Stimulated activated CD8-positive, alpha-beta memory T cell treated with anti-CD3 and anti-CD28 coated beads, Interleukin-2, amount 100 ng/mL, for 1 hour (primary cell): ENCODE measurements at places on chromosomes 5 and 9.
A peak's percentile ranks its signal among the peaks of the same experiment; 100 is the strongest.

DNA sequence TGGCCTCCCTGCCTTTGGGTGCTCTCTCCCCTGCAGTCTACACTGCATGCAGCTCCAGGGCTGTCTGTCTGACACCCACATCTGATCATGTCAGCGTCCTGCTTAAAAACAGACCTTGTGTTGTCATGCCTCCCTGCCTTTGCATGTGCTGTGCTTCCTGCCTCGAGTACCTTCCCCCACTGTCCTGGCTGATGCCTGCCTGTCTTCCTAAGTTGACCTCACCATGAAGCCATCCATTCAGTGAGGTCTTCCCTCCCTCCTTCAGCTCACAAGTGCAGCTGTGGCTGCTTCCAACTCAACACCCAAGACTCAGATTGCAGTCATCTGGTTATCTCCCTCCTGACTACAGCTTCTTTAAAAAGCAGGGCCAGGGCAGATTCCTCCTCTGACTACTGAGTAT lies 5.5 kb downstream of the ANGPTL2 start:
- DNase-seq = no peak

DNA sequence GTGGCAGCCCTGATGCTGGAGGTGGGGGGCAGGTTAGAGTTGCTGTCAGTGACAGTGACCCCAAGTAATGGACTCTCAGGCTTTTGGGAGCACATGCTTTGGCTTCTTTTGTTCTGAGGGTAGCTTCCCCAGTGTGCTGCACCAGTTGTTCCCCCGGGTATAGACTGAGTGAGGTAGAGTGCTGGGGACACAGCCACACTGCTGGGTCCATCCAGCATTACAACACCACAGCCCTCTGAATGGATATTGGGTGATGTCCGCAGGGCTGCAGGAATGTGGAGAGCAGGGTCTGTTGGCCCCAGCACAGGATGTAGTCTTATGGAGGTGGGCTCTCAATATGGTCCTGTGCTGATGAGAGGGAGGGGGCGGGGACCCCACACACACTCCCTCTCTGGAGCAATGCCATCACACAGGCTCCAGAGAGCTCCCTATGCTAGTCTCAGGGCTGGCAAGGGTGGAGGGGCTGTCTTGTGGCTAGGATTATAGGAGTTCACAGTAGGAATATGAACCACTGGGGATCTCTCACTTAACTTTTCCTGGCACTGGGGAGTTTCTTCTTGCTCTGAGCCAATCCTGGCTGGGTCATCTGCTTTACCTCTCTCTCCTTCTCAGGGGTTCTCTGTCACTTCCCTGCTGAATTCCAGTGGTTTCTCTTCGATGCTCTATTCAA lies 20.7 kb downstream of the OSMR start:
- no peak for DNase-seq

- DNase-seq = peak; percentile 15
These were observed 25.1 kb upstream of the CDKN2AIPNL start for GRCh38 chr5:134436523-134437339.

- DNase-seq = no peak
These were observed 34.1 kb upstream of the PCA3 start for GRCh38 chr9:76729980-76730737.

DNA sequence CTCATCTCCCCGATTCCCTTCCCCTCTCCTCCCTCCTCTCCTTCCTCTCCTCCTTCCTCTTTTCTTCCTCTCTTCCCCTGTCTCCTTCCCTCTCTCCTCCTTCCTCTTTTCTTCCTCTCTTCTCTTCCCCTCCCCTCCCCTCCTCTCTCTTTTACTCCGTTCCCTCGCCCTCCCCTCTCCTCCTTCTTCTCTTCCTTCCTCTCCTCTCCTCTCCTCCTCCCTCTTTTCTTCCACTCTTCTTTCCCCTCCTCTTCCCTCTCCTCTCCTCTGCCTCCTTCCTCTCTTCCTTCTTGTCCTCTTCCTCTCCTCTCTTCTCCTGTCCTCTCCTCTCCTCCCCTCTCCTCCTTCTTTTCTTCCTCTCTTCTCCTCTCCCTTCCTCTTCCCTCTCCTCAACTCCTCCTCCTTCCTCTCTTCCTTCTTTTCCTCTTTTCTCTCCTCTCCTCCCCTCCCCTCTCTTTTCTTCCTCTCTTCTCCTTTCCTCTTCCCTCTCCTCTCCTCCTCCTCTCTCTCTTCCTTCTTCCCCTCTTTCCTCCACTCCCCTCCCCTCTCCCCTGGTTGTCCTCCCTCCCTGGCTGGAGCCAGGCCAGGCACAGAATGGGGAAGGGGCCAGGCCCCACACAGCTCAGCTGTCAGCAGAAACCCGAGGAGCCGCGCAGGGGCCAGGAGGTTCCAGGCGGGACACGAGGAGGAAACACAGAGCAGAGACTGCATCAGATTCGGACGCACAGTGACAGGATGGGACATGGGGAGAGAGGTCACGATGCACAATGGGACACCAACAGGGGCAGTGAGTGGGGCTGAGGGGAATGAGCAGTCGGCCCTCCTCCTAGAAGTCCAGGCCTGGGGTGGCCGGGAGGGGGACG lies 48.0 kb downstream of the CAMK2A start:
- no peak for DNase-seq

DNA sequence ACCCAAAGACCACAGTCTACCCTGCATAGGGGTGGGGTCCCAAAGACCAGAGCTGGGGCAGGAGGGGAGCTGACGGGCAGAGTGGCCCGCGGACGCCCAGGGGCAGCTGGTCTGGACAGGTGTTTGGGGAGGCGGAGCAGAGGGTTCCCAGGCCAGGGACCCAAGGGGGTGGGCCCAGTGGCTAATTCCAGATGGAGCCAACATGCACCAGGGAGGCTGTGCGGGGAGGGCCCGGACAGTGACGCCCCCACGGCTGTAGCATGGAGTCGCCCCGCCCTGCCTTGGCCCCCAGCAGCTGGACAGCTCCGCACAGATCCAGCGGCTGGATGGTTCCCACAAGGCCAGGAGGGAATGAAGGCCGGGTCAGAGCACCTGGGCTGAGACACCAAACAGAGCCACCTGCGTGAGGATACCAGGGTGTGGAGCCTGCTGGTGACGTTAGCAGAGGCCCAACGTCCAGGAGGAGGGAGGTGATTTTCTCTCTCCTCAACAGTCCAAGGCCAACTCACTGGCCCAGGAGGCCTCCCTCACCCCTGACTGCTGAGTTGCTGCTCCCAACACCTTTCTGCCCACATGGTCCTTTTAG lies 55.3 kb upstream of the EGFL7 start:
- no peak for DNase-seq

- no peak for DNase-seq
These were observed 7.0 kb downstream of the STOM start for GRCh38 chr9:121362813-121363621.

GRCh38 chr9:4674783-4675182 lies 4.6 kb upstream of the CDC37L1 start:
- DNase-seq = no peak

GRCh38 chr9:93059715-93060578 lies 1.4 kb downstream of the SUSD3 start:
- no peak for DNase-seq

DNA sequence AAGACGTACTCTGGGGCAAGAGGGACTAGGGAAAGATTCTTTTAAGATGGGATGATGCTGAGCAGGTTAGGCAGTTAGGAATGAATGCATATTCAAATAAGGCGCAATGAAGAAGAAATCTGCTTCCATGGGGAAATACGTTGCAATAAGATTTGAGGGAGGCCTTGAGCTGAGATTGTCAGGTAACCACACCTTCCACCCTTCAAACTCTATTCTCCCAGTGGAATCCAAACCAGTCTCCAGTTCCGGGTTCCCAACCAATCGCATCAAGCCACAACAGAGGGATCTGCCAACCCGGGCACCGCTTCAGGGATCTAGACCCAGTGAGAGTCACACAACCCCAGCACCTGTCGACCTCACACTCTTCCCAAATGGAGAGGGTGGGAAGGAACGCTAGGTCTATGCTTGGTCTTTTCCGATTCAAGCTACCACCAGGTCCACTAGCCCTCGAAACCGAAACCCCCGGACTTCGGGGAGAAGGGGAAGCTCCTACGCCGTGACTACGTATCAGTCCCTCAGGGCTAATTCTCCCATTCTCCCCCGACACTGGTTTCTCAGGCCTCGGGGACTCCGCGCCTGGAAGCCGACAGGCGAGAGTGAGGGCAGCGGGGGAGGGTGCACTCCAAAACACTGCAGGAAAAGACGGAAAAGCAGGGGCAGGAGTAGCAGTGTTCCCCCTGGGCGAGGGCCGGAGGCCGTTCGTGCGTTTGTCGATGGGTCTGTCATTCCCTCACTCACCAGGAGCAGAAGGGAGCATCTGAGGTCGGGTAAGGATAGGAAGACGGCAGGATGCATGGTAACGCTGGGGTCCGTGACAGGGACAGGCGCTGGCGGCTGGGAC lies 534 bp downstream of the ERP44 start:
- no peak for DNase-seq

DNA sequence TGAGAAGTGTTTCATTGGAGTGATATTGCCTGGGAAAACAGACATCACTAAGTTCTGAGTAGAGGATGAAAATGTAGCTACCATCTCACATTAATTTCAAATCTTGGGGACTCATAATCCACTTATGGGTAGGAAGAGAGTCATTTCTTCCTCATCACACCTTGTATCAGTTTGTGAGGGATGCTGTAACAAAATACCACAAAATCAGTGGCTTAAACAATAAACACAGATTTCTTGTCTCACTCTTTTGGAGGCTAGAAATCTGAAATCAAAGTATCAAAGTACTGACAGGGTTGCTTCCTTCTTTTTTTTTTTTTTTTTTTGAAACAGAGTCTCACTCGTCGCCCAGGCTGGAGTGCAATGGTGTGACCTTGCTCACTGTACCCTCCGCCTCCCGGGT lies 3.4 kb downstream of the CARD6 start:
- DNase-seq = no peak

- no peak for DNase-seq
These were observed 5.6 kb downstream of the MAMDC2 start for GRCh38 chr9:70049236-70049635.

- DNase-seq = no peak
These were observed 593 bp upstream of the NAA35 start for GRCh38 chr9:85940275-85940831.

GRCh38 chr5:141559461-141559860 lies 59.3 kb downstream of the DIAPH1 start:
- no peak for DNase-seq

GRCh38 chr5:10684303-10685086 lies 76.5 kb downstream of the DAP start:
- DNase-seq = no peak

- DNase-seq = no peak
These were observed 154.5 kb downstream of the YIPF5 start for GRCh38 chr5:144015961-144016360.

GRCh38 chr5:421287-421880 lies 21.6 kb upstream of the EXOC3 start:
- DNase-seq = no peak

- no peak for DNase-seq
These were observed 174.3 kb downstream of the AUH start for GRCh38 chr9:91187311-91187964.

DNA sequence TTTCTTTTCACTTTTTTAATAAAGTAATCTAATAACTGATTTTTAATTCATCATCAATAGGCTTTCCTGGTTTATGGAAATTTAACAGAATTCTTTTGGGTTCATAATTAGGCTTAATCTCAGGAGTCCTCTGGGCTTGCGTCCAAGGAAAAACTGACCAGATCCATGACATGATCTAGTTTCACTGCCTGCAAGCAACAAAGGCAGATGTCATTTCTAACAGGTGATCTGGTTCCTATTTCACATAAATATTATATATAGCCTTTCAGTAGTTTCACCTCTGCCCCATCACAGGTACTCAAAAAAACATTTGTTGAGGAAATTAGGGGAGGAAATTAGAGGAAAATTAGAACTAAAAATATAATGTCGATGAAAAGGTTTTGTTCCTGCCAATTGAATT lies 126.4 kb downstream of the FBXL17 start:
- no peak for DNase-seq

DNA sequence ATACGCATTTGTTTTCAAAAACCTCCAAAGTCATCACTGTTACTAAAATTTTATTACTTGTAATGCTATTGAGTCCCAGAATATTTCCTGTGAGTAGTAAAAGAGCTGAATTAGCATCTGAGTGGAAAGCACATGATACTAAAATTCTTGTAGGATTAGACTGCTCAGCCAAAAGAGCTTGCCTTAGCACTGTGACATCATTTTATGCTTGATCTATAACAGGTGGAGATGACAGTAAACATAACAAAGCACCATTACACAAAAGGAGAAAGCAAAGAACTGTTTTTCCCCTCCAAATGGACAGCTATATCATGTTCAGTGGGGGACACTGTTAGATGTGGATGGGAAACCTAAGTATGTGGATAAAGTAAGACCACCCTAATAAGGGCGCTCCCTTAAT lies 5.8 kb upstream of the JAK2 start:
- DNase-seq = no peak

- no peak for DNase-seq
These were observed 80.0 kb upstream of the SAP30L start for GRCh38 chr5:154365823-154366222.

- no peak for DNase-seq
These were observed 165.1 kb downstream of the CACNA1B start for GRCh38 chr9:138042640-138043039.

DNA sequence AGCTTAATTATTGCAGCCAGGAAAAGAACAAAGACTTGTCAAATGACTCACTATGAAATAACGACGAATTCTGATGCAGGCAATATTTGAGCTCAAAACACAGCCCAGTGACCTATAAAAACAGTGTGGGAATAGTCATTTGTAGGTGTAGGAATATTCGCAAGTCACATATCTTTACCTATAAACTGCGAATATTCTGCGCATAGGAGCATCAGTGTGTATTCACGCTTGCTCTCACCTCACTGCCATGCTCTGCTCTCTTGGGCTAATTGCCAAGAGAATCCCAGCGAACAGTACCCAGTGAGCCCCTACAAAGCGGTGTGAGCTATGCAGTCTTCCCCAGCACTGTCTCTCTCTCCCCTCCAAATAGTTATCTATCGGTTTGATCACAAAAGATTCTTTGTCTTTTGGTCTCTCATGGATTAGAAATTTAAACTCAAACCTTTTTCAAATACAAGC lies 74.2 kb downstream of the ST8SIA4 start:
- no peak for DNase-seq

DNA sequence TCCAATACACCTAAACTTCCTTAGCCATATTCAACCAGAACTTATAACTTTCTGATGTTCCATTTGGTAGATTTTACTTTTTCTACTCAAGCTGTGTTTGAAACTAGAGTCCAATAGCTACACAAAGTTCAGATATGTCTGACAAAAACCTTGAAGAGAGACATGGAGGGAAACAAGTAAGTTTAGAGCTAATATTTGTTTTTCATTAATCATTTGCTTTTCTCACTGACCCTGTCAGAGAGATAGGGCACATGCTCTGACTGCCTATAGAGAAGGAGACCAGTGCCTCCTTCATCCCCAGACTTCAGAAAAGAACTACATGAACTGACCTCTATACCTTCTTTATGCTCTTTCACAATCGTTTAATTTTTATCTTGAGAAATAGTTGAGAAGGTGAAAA lies 157.0 kb upstream of the PPP1R2B start:
- no peak for DNase-seq

GRCh38 chr5:37569466-37569865 lies 190.3 kb downstream of the WDR70 start:
- DNase-seq = no peak

- DNase-seq = no peak
These were observed 4.0 kb upstream of the CCL28 start for GRCh38 chr5:43415935-43416802.

- no peak for DNase-seq
These were observed 464 bp downstream of the GDF9 start for GRCh38 chr5:132865668-132866341.

GRCh38 chr5:123012321-123012720 lies 24.2 kb downstream of the PPIC start:
- no peak for DNase-seq

GRCh38 chr5:174223355-174223754 lies 177.8 kb downstream of the NSG2 start:
- no peak for DNase-seq
